ENCODE measurements at places on chromosomes 16 and 17.

DNA sequence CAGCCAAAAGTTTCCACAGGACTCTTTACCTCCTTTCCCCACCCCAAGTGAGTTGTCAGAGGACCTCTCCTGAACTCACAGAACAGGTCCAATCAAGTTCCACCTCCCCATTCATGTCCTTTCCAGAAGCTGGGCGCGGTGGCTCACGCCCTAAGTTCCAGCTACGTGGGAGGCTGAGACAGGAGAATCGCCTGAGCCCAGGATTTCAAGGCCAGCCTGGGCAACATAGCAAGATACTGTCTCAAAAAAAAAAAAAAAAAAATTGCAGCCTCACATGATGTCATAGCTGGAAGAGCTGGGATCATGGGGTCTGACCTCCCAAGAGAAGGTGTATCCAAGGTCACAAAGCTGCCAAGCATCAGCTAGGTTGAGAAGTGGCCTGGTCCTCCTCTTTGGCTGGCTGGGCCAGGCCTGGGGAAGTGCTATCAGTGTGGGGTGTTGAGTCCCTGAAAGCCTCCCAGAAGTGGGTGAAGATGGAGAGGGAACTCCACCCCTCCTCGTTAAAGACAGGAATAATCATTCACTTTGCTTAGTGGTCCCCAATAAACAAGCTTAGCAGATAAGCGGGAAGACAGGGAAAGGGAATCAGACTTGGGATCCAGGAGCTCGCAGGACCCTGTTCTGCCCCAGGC, 5.5 kb upstream of the MNT start:
- no peak for DNase-seq

- DNase-seq, result no peak
Observed at GRCh38 chr17:10135539-10136257, 62.7 kb downstream of the GAS7 start.

- no peak for DNase-seq
Observed at GRCh38 chr16:15460601-15461000, 26.2 kb downstream of the BMERB1 start.

DNA sequence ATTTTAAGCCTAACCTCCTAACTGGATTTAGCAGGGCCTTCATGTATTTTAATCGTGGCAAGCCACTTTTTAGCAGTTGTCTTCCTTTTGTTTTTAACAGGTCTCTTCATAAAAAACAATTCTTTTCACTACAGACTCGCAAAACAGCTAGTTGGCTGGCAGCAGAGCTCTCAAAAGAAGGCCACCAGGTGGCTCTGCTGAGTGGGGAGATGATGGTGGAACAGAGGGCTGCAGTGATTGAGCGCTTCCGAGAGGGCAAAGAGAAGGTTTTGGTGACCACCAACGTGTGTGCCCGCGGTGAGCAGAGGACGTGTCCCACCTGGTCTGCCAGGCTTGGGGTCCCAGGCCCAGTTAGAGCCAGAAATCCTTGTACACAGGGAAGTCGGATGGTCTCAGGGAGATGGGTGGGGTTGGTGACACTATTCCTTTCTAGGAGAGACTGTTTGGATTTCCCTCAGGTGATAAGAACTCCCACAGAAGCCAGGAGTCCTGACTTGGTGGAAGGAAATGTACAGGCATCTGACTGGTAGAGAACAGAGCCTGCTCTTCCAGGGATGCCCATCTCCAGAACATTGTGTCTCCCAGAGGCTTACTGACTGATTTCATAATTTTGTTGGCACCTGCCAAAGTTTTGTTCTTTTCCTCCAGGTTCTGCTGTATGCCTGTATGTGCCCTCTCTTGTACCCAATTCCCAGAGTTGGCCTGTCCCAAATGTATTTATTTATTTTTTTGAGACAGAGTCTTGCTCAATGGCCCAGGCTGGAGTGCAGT, 14.9 kb upstream of the DDX19A start:
- peak; percentile 38 for DNase-seq

DNA sequence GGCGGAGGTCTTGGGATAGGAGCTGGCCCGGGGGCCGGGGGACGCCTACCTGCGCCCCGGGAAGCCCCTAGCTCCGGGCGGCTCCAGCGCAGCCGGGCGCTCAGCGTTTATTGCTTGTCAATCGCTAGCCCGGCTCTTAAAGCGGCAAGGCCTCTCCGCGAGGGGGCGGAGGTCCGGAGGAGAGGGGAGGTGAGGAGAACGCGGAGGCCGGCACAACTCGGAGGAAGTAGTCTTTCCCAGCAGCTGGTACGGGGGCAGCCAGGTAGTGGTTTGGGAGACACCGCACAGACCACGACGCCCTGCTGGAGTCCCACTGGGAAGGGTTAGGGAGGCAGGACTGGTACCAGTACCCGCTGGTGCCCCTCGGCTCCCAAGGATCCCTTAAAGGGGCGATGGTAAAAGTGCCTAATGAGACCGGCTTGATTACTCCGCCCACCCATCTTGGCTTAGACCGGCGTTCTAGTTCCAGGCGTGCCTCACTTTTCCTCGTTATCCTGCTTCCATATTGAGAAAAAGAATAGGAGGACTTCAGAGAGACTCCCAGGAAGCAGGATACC, at the start of gene MPP2:
Gene MPP2, minus strand, starts transcription at position 112 of the 557 bp plus-strand sequence. CDS start 3,076 bp downstream, outside the sequence.
- DNase-seq, result peak; percentile 70

GRCh38 chr16:5328546-5328945, 231.0 kb upstream of the EEF2KMT start:
- DNase-seq, result no peak

DNA sequence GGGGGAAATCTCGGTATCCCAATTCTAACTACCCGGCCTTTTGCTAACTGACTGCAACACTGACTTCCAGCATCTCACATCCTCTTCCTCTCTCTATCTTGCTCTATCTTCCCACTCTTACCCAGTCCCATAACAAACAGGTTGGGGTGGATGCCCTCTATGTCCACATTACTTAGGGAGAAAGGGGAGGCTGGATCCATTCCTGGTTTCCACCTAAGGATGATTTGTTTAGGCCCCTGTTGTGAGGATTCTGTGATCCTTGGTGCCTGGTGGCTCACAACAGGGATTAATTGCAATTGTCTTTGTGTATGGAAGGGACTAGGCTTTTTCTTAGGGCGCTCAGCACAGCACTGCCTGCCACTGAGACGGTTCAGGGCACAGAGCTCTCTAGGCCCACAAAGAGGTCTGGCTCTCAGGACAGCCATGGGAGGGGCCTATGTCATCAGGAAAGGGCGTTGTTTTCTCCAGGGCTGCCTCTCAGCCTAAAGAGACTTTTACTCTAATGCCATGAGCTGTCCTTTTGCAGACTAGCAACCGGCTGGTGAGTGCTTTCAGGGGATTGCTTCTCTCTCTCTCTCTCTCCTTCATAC, 612.1 kb upstream of the SALL1 start:
- no peak for DNase-seq

DNA sequence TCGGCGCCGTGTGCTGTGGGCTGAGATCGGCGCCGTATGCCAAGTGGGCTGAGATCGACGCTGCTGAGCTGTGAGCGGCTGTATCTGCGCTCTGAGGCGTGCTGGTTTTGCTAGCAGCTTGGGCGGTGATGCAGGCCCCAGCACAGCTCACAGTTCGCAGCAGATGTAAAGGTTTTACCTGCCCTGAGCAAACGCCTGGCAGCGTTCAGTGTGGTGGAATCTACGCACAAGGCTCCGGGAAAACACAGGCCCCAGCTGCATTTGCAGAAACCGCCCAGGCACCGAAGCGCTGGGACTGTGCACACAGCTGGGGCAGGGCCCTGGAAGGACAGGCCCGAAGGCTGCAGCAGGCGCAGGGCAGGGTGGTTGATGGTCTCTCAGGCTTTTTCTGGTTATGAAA, 8.0 kb upstream of the ZNF469 start:
- no peak for DNase-seq

- DNase-seq, result no peak
Observed at GRCh38 chr16:57912529-57913260, 58.2 kb downstream of the CNGB1 start.

- peak; percentile 18 for DNase-seq
Observed at GRCh38 chr17:77495575-77495974, 354.8 kb downstream of the SEC14L1 start.

GRCh38 chr16:66428682-66429251, 1.7 kb downstream of the BEAN1 start:
- no peak for DNase-seq
